A549 treated with Mapracorat at 1 μM for 4 hours (cell line): ENCODE measurements at places on chromosomes 11 and 22. TPM values are rescaled to one million over a fixed set of nuclear protein-coding genes. Genes with fewer than 3 reads are reported as not detected.

OR2AG1 gene
- total RNA-seq, result not detected in 5 replicates

KCNE3 gene
- not detected in 5 replicates for total RNA-seq

IGSF9B gene
- total RNA-seq, result 0.67 to 3.0 TPM (median 2.1 TPM) in 5 replicates

CFAP300 gene
- 5.4 to 7.2 TPM (median 6.1 TPM) in 5 replicates for total RNA-seq

VSIG10L2 gene
- not detected in 5 replicates for total RNA-seq

GLYATL1 gene
- not detected in 5 replicates for total RNA-seq

C1QTNF5 gene
- not detected in 5 replicates for total RNA-seq

QSER1 gene
- 12.7 to 17.2 TPM (median 15.8 TPM) in 5 replicates for total RNA-seq

VPREB3 gene
- 0.34 to 1.3 TPM (median 0.73 TPM) in 4 of 5 replicates, not detected in the other for total RNA-seq

MRGPRX3 gene
- not detected in 5 replicates for total RNA-seq

TSPAN32 gene
- not detected in 5 replicates for total RNA-seq

FOSL1 gene
- total RNA-seq, result 122 to 190 TPM (median 138 TPM) in 5 replicates

CRYBB3 gene
- total RNA-seq, result not detected in 5 replicates

MCM5 gene
- total RNA-seq, result 62.7 to 104 TPM (median 87.7 TPM) in 5 replicates

GRIA4 gene
- not detected in 5 replicates for total RNA-seq

SAA1 gene
- total RNA-seq, result 1.5 to 2.6 TPM (median 2.1 TPM) in 5 replicates

GAL3ST1 gene
- 7.0 to 11.7 TPM (median 11.1 TPM) in 5 replicates for total RNA-seq

MFRP gene
- not detected in 5 replicates for total RNA-seq

OSM gene
- total RNA-seq, result 0.12 TPM in 1 of 5 replicates, not detected in the others
